ENCODE measurements at places on chromosomes 5 and 9.

DNA sequence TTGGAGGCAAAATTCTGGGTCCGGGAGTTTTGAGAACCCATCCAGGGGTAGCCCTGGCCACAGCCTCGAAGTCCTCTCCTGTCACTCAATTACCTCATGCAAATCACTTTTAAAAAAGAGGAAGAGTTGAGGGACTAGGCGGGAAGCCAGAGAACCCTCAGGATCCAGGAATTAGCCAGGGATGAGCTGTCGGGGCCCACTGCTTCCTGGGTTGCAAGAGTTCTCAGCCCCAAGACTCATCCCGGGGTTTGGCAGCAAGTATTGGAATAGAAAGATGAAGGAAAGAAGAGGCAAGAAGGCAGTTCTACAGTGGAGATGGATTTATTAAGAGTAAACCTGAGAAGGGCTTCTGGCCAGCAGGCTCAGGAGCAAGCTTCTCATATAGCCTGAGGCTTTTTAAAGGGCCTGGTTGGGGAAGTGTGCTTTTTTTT, 25.6 kb downstream of the C9orf50 start:
- no peak overlapping the region for H3K4me3 ChIP-seq
- DNase-seq, result no peak
- no peaks in the 10 kb centered on the region for H3K36me3 ChIP-seq
- no peak overlapping the region for H3K27ac ChIP-seq

- H3K4me1 ChIP-seq, result no peaks in the 10 kb centered on the region
- DNase-seq, result no peak
- H3K27ac ChIP-seq, result no peak overlapping the region
- no peak overlapping the region for H3K4me3 ChIP-seq
- no peaks in the 10 kb centered on the region for H3K27me3 ChIP-seq
Observed at GRCh38 chr5:164573397-164573796, 1068.0 kb downstream of the MAT2B start.

GRCh38 chr9:77744841-77745430, 96.8 kb upstream of the GNA14 start:
- H3K4me3 ChIP-seq, result no peak overlapping the region
- DNase-seq, result peak; percentile 31
- no peaks in the 10 kb centered on the region for H3K36me3 ChIP-seq

- no peak overlapping the region for H3K4me3 ChIP-seq
- no peak overlapping the region for H3K27ac ChIP-seq
- no peaks in the 10 kb centered on the region for H3K4me1 ChIP-seq
- DNase-seq, result no peak
Observed at GRCh38 chr5:160488394-160489325, 67.0 kb downstream of the PTTG1 start.

DNA sequence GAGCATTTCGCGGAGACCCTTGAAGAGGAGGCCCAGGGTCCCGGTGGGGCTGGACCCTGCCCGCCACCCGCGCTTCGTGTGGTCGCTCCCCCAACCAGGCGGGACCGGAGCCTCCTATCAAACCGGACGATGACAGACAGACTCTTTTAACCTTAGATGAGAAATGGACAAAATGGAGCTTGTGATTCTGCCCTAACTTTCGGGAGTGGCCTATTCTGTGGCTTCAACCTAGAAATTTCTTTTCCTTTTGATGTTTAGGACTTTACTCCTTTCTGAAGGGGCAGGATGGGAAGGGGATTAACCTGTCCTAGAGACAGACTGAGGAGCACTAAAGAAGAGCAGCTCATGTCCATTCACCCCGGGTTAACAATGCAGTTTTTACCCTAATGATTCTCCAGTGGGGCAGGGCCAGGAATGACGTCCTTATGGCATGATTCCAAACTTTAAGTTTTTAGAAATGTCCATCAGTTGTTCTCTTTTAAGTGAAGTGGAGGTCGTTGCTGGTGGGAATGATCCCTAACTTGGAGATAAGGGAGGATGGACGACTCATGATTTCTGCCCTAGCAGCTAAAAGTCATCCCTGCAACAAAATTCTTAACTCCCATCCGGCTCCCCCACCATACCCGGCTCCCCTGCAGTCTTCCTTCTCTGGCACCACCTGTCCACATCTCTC, 1.0 kb downstream of the NIPSNAP3A start:
- peak overlapping the region; percentile 88 for H3K4me3 ChIP-seq
- DNase-seq, result peak; percentile 43
- no peaks in the 10 kb centered on the region for H3K27me3 ChIP-seq
- H3K36me3 ChIP-seq, result peaks cover 15% of the 10 kb centered on the region
- peaks cover 24% of the 10 kb centered on the region for H3K4me1 ChIP-seq
- H3K27ac ChIP-seq, result peak overlapping the region; percentile 88

GRCh38 chr9:87530716-87531115, 33.0 kb downstream of the DAPK1 start:
- H3K27ac ChIP-seq, result no peak overlapping the region
- H3K27me3 ChIP-seq, result no peaks in the 10 kb centered on the region
- no peaks in the 10 kb centered on the region for H3K36me3 ChIP-seq
- no peak for DNase-seq

- H3K27me3 ChIP-seq, result no peaks in the 10 kb centered on the region
- peaks cover 13% of the 10 kb centered on the region for H3K4me1 ChIP-seq
- DNase-seq, result no peak
- no peak overlapping the region for H3K27ac ChIP-seq
Observed at GRCh38 chr9:75239176-75239575, 150.9 kb downstream of the OSTF1 start.

DNA sequence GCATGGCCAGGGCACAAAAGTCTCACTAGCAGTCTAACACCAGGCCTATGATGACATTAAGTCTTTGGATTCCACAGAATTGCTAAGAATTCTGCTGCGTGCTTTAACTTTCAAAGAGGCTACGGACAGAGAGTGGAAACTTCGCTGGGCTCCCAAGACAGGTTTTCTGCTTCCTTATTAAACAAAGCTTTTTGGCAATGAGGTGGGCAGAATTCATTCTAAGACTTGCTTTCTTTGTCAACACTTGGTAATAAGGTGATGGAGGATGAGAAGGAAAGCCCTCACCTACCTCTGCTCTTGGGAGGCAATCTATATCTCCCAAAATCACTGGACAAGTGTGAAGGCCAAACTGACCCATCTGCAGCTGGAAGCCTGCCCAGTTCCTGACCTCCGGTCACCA, 231.9 kb downstream of the ATPSCKMT start:
- H3K4me3 ChIP-seq, result no peak overlapping the region
- no peak for DNase-seq
- no peaks in the 10 kb centered on the region for H3K27me3 ChIP-seq
- H3K36me3 ChIP-seq, result no peaks in the 10 kb centered on the region

DNA sequence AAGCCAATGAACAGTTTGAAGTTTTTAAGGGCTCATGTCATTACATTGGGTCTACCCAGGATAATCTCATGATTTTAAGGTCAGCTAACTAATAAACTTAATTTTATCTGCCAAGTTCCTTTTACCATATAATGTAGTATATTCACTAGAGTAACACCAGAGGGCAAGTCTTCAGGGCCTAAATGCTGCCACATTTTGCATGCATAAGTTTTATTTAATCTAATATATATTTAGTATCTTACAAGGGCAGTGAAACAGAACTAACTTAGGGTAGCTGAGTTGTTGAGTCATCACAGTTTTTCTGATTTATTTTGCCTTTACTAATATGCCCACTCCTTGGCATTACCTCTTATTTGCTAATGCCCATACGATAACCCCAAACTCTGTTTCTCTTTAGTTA, 8.1 kb upstream of the APC start:
- no peaks in the 10 kb centered on the region for H3K4me1 ChIP-seq
- H3K36me3 ChIP-seq, result no peaks in the 10 kb centered on the region
- no peaks in the 10 kb centered on the region for H3K27me3 ChIP-seq
- no peak overlapping the region for H3K27ac ChIP-seq
- no peak overlapping the region for H3K4me3 ChIP-seq

GRCh38 chr9:104900871-104901270, 27.1 kb downstream of the ABCA1 start:
- peaks cover 19% of the 10 kb centered on the region for H3K4me1 ChIP-seq
- H3K4me3 ChIP-seq, result no peak overlapping the region
- no peak for DNase-seq

DNA sequence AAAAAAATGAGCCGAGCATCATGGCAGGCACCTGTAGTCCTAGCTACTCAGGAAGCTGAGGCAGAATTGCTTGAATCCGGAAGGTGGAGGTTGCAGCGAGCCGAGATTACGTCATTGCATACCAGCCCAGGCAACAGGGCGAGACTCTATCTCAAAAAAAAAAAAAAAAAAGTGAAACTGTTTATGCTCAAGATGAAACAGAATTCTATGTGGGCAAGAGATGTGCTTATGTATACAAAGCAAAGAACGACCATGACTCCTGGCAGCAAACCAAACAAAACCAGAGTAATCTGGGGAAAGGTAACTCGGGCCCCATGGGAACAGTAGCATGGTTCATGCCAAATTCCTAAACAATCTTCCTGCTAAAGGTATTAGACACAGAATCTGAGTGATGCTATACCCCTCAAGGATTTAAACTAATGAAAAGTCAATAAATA, 32.6 kb upstream of the PLAC8L1 start:
- no peaks in the 10 kb centered on the region for H3K27me3 ChIP-seq
- H3K27ac ChIP-seq, result no peak overlapping the region
- no peak overlapping the region for H3K4me3 ChIP-seq

DNA sequence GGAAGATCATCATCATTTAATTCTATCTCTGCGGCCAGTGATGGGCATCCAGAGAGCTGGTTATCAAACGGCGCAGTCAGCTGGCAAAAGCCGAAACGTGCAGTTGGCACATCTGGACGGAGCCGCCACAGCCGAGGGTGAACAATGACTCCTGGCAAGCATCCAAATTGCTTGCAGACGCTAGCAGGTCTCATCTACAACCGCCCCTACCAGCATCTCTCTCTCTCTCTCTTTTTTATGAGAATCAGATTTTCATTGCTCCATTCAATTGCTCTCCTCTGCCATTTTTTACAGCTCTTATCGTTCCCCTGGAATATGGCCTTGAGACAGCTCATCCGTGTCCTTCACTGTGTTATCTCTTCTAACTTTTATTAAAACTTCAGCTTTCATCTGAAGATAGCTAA, 165.2 kb downstream of the MAPKAP1 start:
- no peak overlapping the region for H3K4me3 ChIP-seq
- H3K27ac ChIP-seq, result peak overlapping the region; percentile 4
- H3K36me3 ChIP-seq, result no peaks in the 10 kb centered on the region
- H3K4me1 ChIP-seq, result peaks cover 17% of the 10 kb centered on the region

Data from left lung (tissue), 14 donors.